ENCODE measurements at places on chromosomes 11 and 22.

GRCh38 chr11:10091314-10092045, 202.5 kb downstream of the SBF2 start:
- DNase-seq, result no peak

DNA sequence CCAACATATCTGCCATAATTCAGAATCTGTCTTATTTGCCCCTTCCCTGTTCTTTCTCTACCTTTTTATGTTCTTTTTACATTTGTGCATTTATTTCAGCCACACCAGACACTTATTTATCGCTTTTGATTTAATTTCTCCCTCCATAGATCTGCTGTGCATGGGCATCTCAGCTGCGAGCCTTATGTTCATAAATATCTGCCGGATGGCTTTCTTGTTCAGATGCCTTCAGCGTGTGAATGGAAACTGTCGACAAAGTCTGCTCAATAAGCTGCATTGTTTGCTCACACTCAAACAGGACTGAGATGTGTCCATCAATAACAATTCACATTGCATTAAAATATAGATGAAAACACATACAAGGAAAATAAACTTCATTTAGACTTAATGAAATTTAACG, 374.6 kb upstream of the FAT3 start:
- DNase-seq, result no peak

GRCh38 chr22:50531962-50532674, 2.3 kb upstream of the TYMP start:
- DNase-seq, result no peak

DNA sequence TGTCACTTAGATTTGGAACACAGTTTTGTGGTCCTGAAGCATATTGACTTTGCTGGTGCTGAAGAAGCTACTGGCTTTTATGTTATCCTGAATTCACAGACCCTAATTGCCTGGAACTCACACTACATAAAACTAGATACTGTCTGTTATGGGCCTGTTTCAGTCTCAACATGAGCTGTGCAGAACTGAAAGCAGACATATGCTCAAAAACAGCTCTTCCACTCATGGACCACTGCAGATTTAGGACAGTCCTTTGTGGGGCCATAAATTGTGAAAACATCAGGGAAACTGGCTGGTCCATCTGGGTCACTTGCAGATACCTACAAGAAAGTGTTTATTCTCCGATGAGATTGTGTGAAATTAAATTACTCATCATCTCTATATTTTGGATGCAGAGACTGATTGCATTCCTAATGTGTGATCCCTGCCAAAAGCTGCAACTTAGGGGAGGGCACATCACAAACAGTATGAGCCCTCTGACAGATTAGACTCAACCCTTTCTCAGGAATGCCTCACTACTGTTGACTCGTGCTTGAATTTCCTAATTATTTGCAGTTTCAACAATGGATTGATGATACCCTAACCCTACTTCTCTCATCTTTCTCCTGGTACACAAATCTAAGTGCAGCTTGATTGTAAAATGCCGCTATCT, 10.2 kb upstream of the CLNS1A start:
- no peak for DNase-seq

DNA sequence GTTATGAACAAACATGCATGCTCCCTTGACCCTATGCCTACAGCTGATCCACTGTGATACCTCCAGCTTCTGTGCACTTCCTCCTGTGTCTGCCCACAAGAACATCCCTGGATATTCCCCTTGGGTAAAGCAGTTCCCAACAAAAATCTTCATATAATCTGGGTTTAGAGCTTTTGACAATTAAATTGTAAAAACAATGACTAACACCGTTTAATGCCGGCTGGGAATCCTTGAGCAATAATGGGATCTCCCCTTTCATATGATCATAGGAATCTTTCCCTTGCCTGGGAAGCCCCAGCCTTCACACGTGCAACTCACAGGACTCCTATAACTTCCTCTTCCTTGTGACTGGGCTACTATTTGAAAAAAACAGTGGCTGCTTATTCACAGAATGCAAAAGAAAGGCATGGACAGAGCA, 6.3 kb upstream of the ZC3H12C start:
- no peak for DNase-seq

- DNase-seq, result no peak
These were observed 93.2 kb upstream of the FAT3 start for GRCh38 chr11:92131289-92131865.

GRCh38 chr22:38655519-38656255, 505 bp downstream of the FAM227A start:
- DNase-seq, result no peak

- no peak for DNase-seq
These were observed 424.1 kb upstream of the KIRREL3 start for GRCh38 chr11:127424661-127425060.

DNA sequence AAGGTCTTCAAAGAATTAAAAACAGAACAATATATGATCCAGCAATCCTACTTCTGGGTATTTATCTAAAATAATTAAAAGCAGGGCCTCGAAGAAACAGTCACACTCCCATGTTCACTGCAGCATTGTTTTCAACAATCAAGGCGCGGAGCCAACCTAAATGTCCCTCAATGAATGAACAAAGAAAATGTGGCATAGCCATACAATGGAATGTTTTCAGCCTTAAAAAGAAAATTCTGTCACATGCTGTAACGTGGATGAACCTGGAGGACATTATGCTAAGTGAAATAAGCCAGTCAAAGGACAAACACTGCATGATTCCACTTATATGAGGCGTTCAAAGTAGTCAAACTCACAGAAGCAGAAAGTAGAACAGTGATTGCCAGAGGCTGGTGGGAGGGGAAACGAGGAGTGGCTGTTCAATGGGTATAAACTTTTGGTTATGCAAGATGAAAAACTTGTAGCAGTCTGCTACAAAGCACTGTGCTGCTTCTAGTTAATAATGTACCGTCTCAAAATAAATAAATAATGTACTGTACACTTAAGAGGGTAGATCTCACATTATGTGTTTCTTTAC, 41.2 kb downstream of the SNX19 start:
- no peak for DNase-seq

DNA sequence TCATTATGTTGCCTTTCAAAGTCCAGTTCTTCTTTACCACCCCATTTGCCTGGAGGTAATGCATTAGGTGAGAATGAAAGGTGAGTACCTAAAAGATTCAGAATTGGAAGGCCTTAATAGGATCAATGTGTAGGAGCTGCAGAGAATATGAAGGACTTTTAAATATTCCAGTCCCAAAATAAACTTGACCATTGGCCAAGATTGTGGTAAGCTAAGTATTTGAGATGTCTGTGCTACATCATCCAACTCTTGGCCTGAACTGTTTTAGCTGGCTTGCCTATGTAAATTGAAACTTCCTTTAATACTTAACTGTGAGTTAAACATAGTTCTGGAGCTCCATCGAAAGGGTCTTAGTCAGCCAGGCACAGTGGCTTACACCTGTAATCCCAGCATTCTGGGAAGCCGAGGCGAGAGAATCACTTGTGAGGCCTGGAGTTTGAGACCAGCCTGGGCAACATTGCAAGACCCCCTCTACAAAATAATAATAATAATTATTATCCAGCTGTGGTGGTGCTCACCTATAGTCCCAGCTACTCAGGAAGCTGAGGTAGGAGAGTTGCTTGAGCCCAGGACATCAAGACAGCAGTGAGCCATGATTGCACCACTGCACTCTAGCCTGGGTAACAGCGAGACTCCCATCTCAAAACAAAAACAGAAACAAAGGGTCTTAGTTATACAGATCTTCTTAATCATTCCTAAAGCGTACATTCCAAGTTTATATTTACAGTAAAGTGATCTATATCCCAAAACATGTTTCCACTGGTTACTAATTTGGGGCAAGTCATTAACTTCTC, 29.8 kb downstream of the MTMR3 start:
- DNase-seq, result no peak

DNA sequence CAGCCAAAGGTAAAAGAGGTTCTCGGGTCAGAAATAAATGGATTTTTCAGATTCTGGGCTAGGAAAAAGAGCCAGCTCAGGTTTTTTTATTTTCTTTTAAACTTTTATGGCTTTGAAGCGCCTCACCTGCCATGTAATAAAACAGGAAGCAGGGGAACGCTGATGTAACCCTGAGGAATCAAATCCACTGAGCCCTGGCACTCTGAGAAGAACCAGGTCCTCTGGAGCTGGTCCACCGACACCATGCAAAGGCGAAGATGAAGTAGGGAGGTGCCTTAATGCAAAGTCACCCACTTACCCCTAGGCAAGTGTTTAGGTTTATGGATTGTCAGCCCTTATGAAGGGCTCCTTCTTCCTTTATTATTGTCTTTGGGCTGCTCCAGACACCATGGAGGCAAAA, 1.6 kb downstream of the PAMR1 start:
- DNase-seq, result no peak

GRCh38 chr11:70604221-70604620, 205.9 kb downstream of the CTTN start:
- DNase-seq, result no peak

DNA sequence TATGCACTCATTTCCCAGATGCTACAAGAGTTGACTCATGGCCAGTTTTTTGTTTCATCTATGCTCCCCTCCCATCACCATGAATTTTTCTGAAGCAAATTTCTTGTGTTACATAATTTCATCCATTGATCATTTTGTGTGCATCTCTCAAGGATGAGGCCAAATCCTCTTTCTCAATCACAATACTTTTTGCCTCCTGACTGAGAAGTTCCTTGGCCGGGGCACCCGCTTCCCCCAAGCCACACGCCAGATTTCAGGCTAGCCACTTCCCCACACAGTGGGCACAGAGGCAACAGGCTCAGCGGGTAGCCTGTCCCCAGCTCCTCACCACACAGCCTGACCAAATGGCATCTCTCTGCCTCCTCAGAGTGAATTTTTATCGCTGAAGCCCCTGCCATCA, 9.8 kb upstream of the DSCAML1 start:
- no peak for DNase-seq

GRCh38 chr22:23106344-23106743, 35.4 kb downstream of the RSPH14 start:
- no peak for DNase-seq

GRCh38 chr22:50303848-50304527, 3.5 kb downstream of the PLXNB2 start:
- DNase-seq, result no peak

DNA sequence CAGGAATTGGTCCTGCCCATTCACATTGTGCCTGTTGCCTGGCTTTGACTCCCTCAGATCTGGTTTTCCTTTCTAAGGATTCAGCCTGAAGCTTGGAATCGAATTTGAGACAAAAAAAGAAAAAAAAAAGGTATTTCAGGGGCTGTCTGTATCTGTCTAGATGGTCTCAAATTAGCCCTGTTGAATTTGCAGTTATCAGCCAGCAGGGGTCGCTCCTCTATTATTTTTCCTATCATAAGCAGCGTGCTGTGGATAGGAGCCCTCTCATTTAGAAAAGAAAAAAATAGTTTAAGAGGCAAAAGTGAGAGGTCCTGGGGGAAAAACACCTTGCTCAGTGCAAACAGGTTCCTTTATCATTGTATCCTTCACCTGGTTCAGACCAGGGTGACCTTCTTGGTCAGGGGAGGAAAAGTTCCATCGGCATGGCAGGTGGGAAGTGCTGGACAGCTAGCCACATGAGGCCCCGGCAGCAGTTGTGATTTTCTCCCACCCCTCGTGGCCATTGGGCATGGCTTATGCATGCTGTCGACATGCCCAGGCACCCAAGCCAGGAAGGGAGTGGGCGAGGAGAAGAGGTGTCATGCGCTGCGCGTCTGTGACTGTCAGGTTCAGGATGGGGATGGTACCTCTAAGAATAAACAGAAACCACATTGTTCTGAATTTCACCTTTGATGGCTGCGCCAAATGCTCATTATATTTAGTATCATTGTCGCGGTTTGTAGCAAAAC, 13.1 kb downstream of the OR5AK2 start:
- no peak for DNase-seq

- DNase-seq, result no peak
These were observed 31.3 kb upstream of the YPEL1 start for GRCh38 chr22:21766691-21767462.

GRCh38 chr11:110491577-110492320, 62.0 kb downstream of the FDX1 start:
- no peak for DNase-seq

DNA sequence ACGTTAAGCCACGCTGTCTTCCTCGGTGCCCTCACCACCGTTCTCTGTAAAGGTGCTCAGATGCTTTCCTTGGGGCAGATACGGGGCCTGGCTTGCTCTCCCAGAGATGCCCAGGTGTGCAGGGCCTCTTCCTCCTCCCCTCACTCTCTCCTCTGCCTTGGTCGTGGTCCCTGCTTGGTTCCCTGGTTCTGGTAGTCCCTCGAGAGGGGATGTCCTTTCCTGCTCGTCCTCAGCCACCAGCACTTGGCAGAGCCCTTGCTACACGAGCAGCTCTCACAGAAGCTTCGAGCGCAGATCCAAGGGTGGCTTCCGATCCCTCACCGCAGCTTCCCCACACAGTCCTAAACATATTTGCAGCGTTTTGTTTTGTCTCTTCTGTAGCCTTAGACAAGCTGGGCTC, 298.8 kb downstream of the TBC1D22A start:
- no peak for DNase-seq

GRCh38 chr11:64577202-64577601, 13.8 kb upstream of the SLC22A12 start:
- DNase-seq, result no peak

GRCh38 chr22:29037340-29037932, 24.2 kb downstream of the C22orf31 start:
- DNase-seq, result peak; percentile 0

DNA sequence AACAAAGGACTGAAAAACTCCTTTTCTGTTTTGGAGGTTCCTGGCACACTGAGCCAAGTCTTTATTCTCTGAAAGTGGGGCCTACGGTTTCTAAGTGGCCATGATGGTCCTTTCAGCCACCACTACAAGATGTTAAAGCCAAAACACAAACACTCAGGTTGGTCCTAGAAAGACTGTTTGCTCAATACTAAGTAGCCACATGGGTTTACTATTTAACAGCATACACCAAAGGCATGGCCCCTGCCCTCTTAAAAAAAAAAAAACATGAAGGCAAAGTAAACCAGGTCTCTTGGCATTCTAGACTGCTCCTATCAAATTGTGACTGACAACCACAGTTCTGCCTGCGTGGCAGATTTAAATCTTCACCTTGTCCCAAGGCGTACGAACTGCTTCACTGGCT, 123.6 kb upstream of the BID start:
- no peak for DNase-seq

GRCh38 chr22:50674130-50674500, 1.5 kb downstream of the SHANK3 start:
- no peak for DNase-seq

GRCh38 chr11:107856180-107856980, 2.2 kb downstream of the SLC35F2 start:
- no peak for DNase-seq

GRCh38 chr22:22968366-22968765, 80.8 kb downstream of the IGLL5 start:
- DNase-seq, result no peak

- no peak for DNase-seq
These were observed 3.5 kb upstream of the LGALS12 start for GRCh38 chr11:63502252-63502820.
